Liver (tissue), 10 donors: ENCODE measurements at places on chromosomes 16 and 17.

- peak; percentile 64 for DNase-seq
Measured at GRCh38 chr17:60641810-60642220, 35.8 kb upstream of the BCAS3 start.

DNA sequence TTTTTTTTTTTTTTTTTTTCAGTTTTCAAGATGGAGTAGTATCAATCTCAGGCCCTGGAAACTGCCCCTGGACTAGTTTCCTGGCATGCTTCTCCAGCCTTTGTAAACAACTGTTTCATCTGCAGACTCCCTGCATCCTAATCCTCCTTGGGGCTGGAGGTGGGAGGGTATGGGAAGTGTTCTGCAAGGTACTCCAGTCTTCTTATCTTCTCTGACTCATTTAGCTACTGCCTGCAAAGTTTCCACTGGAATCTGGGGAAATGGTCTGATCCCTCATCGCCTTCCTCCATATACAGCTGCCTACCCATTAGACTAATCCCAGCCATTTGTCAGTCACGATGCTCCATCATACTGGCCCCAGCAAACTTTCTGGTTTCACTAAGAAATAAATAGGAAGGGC, 21.5 kb downstream of the COPZ2 start:
- no peak for DNase-seq

DNA sequence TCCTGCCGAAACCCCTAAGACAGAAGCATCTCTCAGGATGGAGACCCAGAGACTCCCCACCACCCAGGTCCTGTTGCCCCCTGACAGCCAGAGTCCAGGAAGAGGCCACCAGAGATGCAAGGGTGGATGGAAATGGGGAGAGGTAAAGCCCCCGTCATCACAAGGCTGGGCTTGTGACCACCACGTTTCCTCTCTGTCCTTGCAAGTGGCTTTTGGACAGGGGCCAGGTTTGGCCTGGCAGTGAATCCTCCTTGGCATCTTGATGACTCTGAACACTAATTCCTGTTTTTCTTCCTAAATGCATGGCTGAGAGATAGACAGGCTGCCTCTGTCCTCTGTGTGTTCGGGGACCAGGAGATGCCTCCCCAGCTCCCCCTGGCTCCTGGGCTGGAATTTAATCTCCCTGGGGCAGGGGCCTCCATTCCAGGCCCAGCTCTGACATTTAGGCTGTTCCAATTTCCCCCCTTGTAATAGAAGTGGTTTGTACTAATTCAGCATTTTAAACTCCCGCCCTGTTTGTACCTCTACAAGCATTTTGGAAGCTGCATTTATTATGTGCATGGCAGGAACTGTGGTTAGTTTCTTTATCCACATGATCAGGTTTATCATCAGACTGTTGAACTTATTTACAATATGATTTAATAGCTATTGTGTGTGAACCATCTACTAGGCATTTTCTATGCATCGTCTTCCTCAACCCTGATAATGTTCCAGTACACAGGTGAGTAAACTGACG, 116.1 kb upstream of the IRX6 start:
- DNase-seq, result no peak

GRCh38 chr17:31099016-31099415, 4.2 kb downstream of the NF1 start:
- no peak for DNase-seq

- DNase-seq, result no peak
Measured at GRCh38 chr16:81551821-81552304, 107.3 kb downstream of the CMIP start.

DNA sequence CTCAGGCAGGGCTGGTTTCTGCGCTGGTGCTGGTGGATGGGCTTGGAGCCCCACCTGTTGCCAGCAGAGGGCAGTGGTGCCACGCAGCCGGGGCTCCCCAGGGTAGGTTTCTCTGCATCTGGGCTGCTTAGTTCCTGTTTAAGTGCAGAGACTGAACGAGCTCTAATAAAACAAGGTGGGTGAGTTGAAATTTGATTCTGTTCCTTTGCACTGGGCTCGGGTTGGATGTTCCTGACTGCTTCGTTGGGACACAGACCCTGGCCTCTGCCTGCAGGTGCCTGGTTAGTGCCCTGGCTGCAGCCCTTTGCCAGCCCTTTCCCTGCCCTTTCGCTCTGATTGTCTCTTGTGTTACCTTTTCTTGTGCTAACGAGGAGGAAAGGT, 30.0 kb downstream of the TBCD start:
- DNase-seq, result peak; percentile 84

DNA sequence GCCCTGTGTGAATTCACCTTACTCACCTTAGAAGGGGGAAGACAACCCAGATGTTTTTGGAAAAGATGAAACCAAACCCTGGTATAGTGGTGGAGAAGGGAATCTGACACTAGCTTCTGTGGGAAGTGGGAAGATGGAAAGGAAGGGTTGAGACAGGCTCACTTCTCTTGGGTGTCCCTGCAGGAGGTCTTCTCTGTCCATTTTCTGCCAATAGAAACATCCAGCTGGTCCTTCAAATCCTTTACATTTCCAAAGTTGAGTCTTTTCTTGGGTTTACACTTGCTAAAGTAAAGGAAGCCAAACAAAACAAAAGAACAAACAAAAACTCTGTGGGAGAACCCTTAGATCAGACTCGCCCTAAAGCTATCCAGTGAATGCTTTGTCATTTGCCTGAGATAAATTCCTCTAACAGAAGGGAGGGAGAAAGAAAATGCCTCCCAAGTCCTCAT, 10.2 kb downstream of the HOXB1 start:
- no peak for DNase-seq

DNA sequence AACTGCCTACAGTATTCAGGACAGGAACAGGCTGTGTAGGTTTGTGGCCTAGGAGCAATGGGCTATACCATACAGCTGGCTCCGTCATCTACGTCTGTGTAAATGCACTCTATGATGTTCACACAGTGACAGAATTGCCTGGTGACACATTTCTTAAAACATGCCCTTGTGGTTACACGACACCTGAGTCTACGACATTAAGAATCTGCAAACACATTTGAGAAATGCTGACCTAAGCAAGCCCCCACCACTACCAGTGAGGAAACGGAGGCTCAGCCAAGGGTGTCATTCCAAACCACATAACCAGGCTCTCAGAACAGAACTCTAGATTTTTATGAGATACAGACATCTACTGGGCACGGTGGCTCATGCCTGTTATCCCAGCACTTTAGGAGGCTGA, 23.5 kb downstream of the USP36 start:
- no peak for DNase-seq

GRCh38 chr16:62060089-62060488, 23.9 kb upstream of the CDH8 start:
- DNase-seq, result no peak

GRCh38 chr17:78255029-78255656, 23.7 kb downstream of the TMEM235 start:
- DNase-seq, result no peak

GRCh38 chr16:19835968-19836421, 48.7 kb downstream of the GPRC5B start:
- DNase-seq, result no peak

DNA sequence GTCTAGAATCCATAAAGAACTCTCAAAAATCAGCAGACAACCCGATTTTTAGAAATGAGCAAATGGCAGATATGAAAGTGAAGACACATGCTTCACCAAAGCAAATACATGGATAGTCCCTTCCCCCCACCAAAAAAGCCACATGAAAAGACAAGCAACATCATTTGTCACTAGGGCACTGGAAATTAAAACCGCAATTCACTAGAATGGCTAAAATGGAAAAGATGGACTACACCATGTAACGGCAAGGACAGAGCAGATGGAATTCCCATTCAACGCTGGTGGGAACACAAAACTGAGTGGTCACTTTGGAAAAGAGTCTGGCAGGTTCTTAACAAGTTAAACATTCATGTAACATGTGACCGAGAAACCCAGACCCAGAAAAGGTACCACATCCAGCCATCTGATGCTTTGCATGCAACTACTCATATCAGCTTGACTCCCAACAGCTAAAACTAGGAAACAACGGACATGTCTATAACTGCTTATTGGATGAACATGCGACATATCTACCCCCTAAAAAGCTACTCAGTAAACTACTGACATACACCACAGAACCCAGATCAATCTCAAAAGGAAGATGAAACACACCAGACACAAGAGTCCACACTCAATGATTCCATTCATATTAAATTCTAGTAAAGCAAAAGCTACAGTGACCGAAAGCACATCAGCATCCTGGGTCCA, 132.6 kb downstream of the ZNF778 start:
- no peak for DNase-seq

DNA sequence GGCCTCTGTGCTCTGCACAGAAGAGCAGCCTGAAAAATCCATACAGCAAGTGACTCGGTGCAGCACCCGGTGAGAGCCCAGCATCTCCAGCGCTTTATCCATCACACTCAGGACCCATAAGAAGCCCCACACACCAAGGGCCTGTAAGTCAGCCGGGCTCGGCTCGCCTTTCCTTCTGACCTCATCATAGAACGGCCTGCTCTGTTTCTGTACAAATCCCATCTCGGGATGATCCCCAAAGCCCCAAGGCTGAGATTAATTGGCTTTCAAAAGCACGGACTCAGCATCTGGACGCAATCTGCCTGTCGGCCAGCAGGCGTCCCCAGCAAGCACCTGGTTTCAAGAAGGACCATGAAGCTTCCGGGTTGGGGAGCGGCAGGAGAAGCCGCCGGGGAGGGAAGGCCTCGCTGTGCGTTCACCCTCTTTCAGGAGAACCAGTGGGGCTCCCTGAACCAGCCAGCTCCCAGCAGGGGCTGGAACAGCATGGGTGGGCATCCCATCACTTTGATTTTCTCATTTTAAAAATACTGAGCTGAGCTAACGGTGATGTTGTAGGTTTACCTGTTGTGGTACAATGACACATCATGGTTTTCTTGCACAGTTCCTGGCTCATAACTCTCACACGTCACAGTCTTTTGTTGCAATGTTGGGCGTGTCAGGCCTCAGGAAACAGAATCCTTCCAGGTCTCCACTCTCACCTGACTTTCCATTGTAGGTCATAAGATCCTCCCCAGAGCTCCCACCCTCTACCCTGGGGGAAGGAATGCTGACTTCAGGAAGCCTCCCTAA, 6.7 kb downstream of the CCDC57 start:
- peak; percentile 74 for DNase-seq

DNA sequence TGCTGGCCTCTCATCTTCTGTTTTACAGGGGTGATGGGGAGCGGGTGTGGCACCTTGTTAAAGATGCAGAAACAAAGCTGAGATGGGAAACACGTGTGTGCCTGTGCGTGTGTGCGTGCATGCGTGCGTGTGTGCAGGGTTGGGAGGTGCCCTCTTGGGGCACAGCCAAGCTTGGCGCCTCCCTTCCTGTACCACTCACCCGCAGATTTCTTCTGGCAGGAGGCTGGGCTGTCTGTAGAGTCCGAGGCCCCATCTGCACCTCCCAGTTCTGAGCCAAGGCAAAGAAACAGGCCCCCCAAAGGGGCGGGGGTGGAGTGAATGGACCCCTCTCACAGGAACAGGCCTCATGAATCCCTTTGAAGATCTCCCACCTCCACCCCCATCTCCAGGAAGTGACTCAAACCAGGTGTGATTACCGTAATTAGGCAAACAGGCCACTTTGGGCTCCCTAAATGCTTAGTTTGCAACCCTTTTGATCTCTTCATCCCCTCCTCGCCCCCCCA, 20.9 kb downstream of the TNS4 start:
- DNase-seq, result no peak

DNA sequence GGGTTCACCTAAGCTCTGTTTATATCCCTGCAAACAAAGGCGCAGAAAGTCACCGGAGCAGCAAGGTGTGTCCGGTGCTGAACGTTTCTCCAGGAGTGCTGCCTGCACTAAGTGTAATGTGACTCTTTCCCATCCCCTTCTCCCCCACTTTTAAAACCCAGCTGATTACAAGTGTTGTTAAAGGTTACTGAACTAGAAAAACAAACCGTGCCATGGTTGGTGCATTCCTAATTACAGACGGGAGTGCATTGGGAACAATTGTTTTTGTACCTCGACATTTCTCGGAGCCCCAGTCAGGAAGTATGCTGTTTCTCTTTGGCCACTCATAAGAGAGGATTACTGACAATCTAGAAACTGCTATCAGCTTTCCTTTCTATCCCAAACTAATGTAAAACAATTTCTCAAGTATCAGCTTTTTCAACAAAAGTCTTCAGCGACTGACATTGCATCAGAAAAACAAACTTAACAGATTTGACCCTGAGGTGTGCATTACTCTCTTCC, 441.0 kb upstream of the SALL1 start:
- no peak for DNase-seq

- DNase-seq, result peak; percentile 67
Measured at GRCh38 chr16:11407047-11407982, 62.1 kb downstream of the RMI2 start.

GRCh38 chr17:73489333-73489732, 154.9 kb downstream of the SDK2 start:
- DNase-seq, result no peak

- DNase-seq, result no peak
Measured at GRCh38 chr16:4689864-4690704, 3.3 kb upstream of the NUDT16L1 start.

- DNase-seq, result no peak
Measured at GRCh38 chr17:48445248-48445620, 15.2 kb upstream of the SKAP1 start.

DNA sequence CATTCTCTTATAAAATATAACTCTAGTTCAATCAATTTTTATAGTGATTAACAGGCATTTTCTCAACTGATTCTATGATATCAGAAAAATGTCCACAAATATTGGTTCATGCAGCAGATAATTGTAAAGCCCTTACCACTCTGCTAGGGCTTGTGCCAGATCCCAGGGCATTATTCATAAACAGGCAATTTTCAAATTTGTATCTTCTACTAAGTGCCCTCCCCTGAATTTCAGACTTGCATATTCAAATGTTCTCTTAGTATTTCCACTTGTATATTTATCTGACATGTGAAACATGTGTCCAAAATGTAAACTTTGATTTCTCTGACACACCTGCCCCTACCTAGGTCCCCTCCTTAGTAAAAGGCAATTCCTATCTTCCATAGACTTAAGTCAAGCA, 9.3 kb downstream of the CPHXL2 start:
- no peak for DNase-seq

DNA sequence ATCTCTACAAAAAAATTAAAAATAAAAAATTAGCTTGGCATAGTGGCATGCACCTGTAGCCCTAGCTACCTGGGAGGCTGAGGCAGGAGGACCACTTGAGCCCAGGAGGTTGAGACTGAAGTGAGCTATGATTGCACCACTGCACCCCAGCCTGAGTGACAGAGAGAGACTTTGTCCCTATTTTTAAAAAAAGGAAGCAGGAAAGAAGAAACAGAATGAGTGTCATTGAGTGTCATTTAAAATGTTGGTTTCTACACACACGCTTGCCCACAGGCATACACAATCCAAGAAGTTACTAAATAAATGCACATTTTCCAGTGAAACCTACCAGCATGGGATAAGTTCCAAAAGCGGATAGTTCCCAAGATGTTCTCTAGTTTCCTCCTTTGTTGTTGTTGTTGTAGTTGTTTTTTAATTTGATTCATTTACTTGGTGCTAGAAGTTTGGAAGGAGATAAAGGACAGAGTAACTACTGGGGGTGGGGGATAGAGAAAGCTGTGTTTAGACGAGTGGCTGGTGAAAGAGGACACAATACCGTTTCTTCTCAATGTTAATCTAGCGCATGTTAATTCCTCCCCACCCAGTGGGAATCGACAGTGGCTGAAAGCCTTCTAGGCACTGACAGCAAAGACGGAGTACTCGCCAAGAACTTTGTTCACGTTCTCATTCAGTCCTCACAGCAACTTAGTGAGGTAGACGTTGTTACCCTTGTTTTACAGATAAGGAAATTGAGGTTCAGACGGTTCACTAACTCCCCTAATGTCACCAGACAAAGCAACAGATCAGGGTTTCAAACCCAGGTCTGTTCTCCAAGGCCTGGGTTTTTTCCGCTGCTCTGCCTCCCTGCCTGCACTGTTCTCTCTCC, 17.3 kb downstream of the MRPS23 start:
- DNase-seq, result no peak
